ENCODE measurements at places on chromosomes 2 and 18. TPM values are rescaled to one million over a fixed set of nuclear protein-coding genes. Genes with fewer than 3 reads are reported as not detected.
A peak's percentile ranks its signal among the peaks of the same experiment; 100 is the strongest.

- DNase-seq = no peak
Measured at GRCh38 chr2:132256251-132256902, 94.6 kb upstream of the ANKRD30BL start.

DNA sequence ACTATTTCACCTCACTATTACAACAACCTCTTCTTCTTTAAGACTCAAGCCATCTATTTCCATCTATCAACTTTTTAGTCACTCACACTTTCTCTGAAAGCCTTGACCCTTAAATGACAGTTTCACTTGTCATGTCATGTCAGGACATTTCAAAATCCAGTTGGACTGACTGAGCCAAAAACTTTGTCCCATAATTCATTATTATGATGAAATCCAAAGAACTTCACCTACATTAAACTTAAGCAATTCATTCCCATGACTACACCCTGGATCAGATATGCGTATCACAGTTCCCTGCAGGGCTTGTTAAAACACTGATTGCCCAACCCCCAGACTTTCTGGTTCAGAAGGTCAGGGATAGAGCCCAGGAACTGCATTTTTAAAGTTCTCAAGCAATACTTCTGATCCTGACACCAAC, 26.5 kb downstream of the LDAH start:
- DNase-seq = peak; percentile 1

DNA sequence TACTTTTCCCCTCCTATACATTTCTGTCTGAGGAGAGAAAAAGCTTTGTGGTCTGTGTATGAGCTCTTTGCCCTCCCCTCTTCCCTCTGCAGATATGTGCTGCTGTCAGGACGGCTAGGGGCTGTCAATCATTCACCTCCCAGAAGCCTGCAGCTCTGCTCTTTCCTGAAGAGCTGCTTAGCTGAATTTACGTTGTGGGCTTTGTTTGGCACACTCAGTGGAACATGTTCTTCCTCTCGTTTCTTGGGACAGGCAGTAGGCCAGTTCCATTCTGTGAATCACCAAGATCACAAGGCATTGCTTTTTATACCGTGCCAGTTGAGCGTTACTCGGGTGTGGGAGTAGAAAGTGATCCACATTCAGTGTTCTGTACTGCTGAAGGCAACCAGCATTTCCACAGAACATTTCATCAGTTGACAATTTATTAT, 136.7 kb downstream of the LAMA3 start:
- peak; percentile 91 for DNase-seq

DNA sequence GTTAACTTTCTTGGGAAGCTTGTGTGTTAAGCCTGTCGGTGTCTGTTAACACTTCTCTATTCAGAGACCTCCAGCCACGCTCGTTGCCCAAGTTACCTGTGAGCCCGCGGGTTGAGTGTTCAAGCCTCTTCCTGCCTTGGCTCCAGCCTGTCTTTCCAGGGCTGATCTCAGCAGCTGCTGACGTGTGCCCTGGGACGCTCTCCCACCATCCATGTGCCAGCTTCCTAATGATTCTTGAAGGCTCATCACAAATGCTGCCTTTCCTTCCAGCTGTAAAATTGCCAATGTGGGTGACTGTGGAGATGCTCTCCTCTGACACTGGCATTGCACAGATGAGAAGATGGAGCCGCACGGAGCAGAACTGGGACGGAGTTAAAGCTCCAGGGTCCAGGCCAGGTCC, 6.1 kb downstream of the RNF144A start:
- no peak for DNase-seq

DNA sequence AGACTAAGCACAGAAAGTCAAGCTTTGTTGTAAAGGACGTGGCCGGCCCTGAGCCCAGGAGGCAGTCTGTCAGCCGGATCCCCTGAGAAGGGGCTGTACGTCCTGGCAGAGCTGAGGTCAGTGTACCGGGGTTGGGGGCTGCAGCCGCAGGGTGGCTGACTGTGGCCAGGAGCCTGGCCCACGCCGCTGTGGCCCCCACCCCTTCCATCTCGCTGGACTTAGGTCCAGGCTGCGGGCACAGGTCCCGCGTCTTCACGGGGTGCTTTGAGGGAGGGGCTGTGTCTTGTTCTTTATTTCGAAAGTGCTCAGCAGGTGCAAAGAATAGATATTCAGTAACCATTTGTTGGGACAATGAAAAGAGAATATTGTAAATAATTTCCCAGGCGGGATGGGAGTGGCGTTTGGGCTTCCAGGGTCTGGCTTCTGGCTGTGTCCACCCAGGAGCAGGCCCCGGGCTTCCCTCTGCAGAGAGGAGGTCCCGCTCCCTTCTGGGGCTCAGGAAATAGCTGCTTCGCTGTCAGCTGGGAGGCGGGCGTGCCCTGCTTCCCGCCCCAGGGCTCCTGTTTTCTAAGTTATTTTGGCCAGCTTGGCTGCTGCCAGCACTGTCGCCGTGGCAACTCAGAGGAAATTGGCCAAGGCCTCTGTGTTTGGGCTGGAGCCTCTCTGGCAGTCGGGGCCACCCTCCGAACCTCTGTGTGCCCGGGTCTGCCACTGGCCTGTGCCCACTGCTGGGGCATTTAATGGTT, 7.4 kb downstream of the NFATC1 start:
- DNase-seq = no peak

GRCh38 chr18:60675801-60676200, 303.2 kb upstream of the MC4R start:
- no peak for DNase-seq

- no peak for DNase-seq
Measured at GRCh38 chr2:224169847-224170246, 130.8 kb upstream of the SERPINE2 start.

GRCh38 chr2:234478121-234478858, 18.6 kb downstream of the ARL4C start:
- no peak for DNase-seq

DNA sequence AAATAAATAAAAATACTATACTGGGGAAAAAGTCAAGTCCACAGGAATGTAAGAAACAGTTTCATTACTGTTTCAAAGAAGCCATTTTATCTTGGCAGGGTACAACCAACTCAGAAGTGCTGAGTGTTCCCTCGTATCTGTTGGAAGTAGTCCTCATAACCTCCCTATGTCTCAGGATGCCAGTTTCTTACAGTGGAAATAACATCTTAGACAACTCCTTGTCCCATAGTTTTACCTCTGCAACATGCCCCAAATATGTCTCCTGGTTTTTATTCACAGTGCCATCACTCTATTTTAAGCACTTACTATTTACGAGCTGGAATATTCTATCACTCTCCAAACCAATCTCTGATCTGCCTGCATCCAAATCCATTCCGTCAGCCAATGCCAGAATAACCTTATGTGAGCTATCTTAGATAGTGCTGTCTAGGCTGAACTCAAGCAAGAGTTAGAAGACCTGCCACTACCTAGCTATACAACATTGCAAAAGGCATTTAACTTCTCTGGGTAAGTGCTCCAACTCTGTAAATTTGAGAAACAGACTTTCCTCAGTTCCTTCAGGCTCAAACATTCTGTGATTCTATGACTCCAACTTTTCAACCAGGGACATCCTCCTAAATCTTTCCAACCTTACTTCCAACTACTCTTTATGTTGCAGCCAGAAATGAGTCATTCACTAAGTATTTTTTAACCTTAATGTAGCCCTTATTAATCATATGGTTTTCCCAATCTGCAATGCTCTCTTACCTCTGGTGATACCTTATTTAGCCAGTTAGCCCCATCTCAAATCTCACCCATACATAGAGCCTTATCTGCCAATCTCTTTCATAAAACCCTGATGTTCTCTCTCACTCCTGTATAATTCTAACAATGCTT, 66.7 kb downstream of the RTN4 start:
- DNase-seq = no peak

GRCh38 chr2:159832858-159833257, 34.9 kb upstream of the CD302 start:
- DNase-seq = no peak

DNA sequence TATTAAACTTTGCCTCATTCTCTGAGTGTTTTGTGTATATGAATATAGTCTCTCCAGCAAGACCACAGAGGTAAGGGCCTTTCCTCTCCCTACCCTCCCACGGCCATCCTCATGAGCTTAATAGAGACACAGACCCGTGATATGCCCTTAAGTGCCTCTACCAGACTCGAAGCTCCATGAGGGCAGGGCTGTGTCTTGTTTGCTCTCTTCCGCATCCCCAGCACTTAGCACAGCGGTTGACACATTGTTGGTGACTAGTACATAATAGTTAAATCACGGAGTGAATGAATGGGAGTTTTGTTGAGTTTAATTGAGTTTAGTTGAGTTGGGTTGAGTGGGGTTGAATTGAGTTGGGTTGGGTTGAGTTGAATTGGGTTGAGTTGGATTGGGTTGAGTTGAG, 122.3 kb downstream of the ZFP36L2 start:
- no peak for DNase-seq

GRCh38 chr2:234496835-234497593, at the start of gene ARL4C:
Gene ARL4C (minus strand): TSS chr2:234497081. CDS start chr2:234496586, 495 bp downstream.
- DNase-seq = peak; percentile 73

- DNase-seq = peak; percentile 65
Measured at GRCh38 chr2:14749884-14750283, 117.4 kb downstream of the LRATD1 start.

- DNase-seq = peak; percentile 12
Measured at GRCh38 chr2:197677483-197677882, 2.1 kb upstream of the RFTN2 start.

DNA sequence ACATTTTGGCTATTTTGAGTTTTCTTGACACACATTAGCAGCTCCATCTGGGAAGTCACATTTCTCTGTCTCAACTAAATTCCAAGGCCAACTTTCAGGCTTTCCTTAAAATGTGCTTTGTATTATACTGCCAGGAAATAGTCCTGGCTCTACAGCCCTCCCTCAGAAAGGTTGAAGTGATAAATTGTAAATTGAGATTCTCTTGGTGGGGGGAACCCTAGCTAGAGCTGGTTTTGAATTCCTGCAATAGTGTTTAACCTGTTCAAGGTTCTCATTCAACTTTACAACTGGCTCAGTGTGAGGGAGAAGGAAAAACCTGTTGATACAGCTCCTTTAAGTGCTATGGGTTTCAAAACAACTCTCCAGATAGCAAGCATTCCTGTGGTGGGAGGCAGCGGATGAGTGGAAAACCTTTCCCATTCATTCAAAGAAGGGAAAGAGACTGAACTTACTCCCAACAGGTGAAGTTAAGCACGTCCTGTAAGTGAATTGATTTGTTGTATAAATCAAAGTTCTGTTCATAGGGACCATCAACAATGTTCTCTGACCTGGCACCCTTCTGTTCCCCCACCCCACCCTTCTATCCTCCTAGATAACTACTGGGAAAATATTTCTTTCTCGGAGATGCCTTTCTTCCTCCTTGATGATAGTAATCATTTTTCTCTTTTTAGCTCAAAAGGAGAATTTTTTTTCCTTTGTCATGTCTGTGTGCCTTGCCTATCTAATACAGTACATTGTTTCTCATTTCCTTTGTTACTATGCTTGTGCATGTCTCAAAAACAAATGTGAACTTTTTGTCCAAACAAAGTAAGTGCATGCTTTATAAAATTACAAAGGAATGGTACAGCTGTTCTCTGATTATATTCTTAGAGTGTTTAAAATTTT, 44.2 kb upstream of the SLC39A10 start:
- peak; percentile 44 for DNase-seq

DNA sequence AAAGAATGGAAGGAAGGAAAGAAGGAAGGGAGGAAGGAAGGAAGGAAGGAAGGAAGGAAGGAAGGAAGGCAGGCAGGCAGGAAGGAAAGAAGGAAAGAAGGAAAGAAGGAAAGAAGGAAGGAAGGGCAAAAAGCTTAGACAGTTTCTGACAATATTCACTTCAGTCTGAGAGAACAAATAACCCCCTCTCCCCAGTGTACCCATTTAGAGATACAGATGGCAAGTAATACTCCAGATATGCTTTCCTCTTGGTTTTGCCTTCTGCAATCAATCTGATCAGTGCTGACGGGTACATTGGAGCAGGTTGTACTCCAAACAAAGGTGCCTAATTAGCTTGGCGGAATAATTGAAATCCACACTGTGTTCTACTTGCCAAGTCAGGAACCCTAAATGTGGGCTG, 534.6 kb upstream of the TMEFF2 start:
- DNase-seq = no peak

GRCh38 chr2:101002562-101003277, 631 bp downstream of the RPL31 start:
- no peak for DNase-seq

- no peak for DNase-seq
Measured at GRCh38 chr2:72994282-72994990, 77.1 kb downstream of the SFXN5 start.

GRCh38 chr2:233385489-233386044, 31.3 kb downstream of the DGKD start:
- peak; percentile 28 for DNase-seq

- no peak for DNase-seq
Measured at GRCh38 chr2:204036706-204037105, 100.1 kb downstream of the ICOS start.

DNA sequence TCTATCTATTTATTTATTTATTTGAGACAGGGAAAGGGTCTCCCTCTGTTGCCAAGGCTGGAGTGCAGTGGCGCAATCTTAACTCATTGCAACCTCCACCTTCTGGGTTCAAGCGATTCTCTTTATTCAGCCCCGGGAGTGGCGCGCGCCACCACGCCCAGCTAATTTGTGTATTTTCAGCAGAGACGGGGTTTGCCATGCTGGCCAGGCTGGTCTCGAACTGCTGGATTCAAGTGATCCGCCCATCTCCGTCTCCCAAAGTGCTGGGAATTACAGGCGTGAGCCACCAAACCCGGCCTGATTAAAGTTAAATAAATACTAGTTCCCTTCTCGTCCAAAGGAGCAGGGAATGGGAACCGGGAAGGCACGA, 4.2 kb upstream of the CTDSP1 start:
- no peak for DNase-seq

DNA sequence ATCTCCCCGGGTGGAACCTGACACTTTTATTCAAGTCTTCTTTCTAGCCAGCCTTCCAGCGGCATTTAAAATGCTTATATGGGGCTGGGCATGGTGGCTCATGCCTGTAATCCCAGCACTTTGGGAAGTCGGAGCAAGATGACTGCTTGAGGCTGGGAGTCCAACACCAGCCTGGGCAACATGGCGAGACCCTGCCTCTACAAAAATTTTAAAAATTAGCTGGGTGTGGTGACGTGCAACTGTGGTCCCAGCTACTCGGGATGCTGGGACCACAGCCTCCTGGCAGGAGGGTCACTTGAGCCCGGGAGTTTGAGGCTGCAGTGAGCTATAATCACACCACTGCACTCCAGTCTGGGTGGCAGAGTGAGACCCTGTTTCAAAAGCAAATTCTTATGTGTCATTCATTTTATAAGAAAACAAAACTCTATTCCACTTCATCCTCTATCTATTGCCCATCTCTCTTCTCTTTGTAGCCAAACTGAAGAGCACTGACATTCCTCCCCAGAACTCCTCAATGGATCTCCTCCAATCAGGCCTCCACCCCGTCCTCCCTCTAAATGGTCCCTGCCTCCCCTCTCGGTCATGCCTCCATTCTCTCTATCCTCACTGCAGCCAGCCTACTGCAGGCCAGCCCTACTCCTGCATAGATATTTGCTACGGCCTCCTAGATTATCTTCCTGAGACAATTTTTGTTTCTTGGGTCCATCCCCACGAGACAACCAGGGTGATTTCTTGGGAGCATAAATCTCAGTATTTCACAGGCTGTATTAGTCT, 18.0 kb upstream of the RHOB start:
- DNase-seq = no peak

PRKAG3 gene
- 0.26 TPM for total RNA-seq

LIMS1 gene
- 52.7 TPM for total RNA-seq

TFCP2L1 gene
- total RNA-seq = not detected

GPR55 gene
- total RNA-seq = not detected

UGT1A4 gene
- not detected for total RNA-seq

AMER3 gene
- not detected for total RNA-seq

All from fibroblast of lung (primary cell).